ENCODE measurements at places on chromosomes 12 and 14. TPM values are rescaled to one million over a fixed set of nuclear protein-coding genes. Genes with fewer than 3 reads are reported as not detected.

STYK1 gene
- total RNA-seq, result not detected

MUCL1 gene
- not detected for total RNA-seq

FLVCR2 gene
- 3.2 TPM for total RNA-seq

C12orf50 gene
- 0.11 TPM for total RNA-seq

PRKD1 gene
- not detected for total RNA-seq

TESPA1 gene
- 107 TPM for total RNA-seq

ALX1 gene
- not detected for total RNA-seq

NID2 gene
- not detected for total RNA-seq

GPR65 gene
- 14.0 TPM for total RNA-seq

SERPINA10 gene
- not detected for total RNA-seq

LHX5 gene
- not detected for total RNA-seq

OR6C74 gene
- total RNA-seq, result not detected

DNA sequence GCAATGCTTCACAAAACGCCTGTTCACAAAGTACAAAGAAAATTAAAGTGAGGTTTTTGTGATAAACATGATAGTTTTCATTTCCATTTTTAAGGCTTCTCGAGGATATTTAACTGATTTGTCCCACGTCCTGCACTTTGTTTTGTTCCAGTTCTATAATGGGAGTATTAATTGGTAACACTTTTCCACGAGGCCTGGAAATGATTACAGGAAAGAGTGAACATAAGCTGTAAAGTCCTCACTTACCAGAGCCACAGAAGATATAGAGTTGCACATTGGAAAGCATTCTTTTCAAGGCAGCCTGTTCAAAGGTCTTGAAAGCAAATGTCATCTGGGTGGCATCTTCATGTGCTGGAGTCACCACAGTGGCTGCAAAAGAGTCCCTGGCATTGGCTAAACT is 1236.6 kb downstream of the BCL11B start:
- H3K4me3 ChIP-seq, result no peak overlapping the region
- no peaks in the 10 kb centered on the region for H3K36me3 ChIP-seq
- no peaks in the 10 kb centered on the region for H3K27me3 ChIP-seq
- no peak overlapping the region for H3K27ac ChIP-seq

- H3K4me3 ChIP-seq, result no peak overlapping the region
- no peaks in the 10 kb centered on the region for H3K36me3 ChIP-seq
- peaks cover 8% of the 10 kb centered on the region for H3K4me1 ChIP-seq
- no peak overlapping the region for H3K27ac ChIP-seq
- DNase-seq, result peak; percentile 71
Measured at GRCh38 chr12:5034603-5035002, 9.1 kb upstream of the KCNA5 start.

GRCh38 chr14:88364710-88365413 is 20.6 kb upstream of the SPATA7 start:
- H3K36me3 ChIP-seq, result no peaks in the 10 kb centered on the region
- peaks cover 9% of the 10 kb centered on the region for H3K27me3 ChIP-seq

- no peak for DNase-seq
- H3K4me3 ChIP-seq, result no peak overlapping the region
- no peak overlapping the region for H3K27ac ChIP-seq
Measured at GRCh38 chr12:84822525-84822924, 90.1 kb downstream of the SLC6A15 start.

DNA sequence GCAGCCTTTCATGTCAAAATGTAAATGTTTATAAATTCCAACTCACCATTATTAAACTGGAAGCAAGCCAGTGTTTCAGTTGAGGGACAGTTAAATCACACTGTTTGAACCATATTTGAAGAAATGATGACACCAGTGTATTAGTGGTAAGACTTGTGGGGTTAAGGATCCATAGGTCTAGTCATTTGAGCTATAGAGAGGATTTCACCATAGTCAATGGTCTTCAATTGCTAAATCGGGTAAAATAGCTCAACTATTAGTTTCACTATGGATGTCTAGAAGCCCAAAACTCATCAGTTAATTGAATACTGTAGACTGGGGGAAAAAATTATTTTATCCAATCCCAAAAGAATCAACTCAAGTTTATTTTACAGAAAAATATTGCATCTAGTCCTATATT is 659.1 kb downstream of the NRXN3 start:
- H3K27ac ChIP-seq, result no peak overlapping the region
- peaks cover 7% of the 10 kb centered on the region for H3K27me3 ChIP-seq
- H3K4me1 ChIP-seq, result no peaks in the 10 kb centered on the region
- no peaks in the 10 kb centered on the region for H3K36me3 ChIP-seq
- DNase-seq, result no peak

DNA sequence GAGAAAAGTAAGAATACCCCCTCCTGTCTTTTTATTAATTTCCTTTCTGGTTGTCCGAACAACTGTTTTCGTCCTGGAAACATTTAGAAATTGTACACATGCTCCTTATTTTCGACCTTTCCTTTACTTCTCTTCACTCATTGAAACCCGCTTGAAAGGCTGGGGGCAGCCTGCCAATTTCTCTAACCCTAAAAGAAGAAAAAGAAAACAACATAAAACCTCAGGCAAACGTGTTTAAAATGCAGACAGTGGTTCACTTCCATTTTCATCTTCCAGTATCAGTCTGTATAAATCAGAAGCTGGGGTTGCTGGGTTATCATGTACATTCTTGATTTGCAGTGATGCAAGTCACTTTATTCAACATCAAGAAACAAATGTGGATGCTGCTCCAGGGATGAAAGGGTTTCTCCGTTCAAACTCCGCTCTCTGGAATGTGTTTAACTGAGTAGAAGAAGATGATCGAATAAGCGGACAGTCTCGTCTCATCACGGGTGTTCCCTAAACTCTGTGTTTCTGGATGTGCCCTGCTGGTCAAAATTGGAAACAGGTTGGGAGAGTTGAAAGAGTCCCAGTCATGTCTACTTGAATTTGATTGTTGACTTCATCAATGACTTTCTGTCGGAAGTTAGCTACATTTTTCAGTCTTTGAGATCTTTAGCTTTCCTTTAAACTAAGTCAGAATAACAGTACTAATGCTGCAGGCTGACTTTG is 1042.2 kb downstream of the BCL11B start:
- H3K27me3 ChIP-seq, result no peaks in the 10 kb centered on the region
- peak; percentile 32 for DNase-seq
- peaks cover 89% of the 10 kb centered on the region for H3K4me1 ChIP-seq
- peak overlapping the region; percentile 73 for H3K4me3 ChIP-seq
- H3K27ac ChIP-seq, result peak overlapping the region; percentile 98

DNA sequence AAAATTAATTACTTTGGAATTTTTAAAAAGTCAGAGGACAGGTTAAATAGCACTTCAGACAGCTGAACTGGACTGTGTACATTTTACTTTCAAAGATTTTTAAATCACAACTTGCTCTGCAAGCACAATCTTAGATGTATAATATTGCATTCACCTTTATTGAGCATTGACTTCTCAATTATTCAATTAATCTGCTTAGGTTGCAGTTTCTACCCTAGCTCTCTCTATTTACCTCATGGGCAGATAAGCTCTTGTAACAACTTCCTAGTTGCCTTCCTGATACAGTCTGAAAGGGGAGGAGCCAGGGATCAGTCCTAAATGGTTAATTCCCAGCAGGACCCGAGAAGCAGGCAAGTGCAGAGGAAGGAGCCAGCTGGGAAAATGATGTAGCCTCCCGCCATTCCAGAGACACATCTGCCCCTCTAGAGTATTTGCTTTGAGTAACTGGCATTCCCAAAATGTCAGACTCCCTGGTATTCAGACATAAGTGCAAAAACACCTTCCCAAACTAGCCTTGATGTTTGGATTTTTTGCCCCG is 302.8 kb downstream of the GALC start:
- H3K4me3 ChIP-seq, result no peak overlapping the region
- peaks cover 8% of the 10 kb centered on the region for H3K27me3 ChIP-seq
- H3K27ac ChIP-seq, result no peak overlapping the region
- H3K4me1 ChIP-seq, result no peaks in the 10 kb centered on the region
- H3K36me3 ChIP-seq, result no peaks in the 10 kb centered on the region
- no peak for DNase-seq

GRCh38 chr12:69055706-69056105 is 122.7 kb upstream of the CPM start:
- peaks cover 2% of the 10 kb centered on the region for H3K36me3 ChIP-seq
- no peak overlapping the region for H3K4me3 ChIP-seq
- peaks cover 45% of the 10 kb centered on the region for H3K4me1 ChIP-seq
- no peak for DNase-seq
- no peak overlapping the region for H3K27ac ChIP-seq
- peaks cover 14% of the 10 kb centered on the region for H3K27me3 ChIP-seq

DNA sequence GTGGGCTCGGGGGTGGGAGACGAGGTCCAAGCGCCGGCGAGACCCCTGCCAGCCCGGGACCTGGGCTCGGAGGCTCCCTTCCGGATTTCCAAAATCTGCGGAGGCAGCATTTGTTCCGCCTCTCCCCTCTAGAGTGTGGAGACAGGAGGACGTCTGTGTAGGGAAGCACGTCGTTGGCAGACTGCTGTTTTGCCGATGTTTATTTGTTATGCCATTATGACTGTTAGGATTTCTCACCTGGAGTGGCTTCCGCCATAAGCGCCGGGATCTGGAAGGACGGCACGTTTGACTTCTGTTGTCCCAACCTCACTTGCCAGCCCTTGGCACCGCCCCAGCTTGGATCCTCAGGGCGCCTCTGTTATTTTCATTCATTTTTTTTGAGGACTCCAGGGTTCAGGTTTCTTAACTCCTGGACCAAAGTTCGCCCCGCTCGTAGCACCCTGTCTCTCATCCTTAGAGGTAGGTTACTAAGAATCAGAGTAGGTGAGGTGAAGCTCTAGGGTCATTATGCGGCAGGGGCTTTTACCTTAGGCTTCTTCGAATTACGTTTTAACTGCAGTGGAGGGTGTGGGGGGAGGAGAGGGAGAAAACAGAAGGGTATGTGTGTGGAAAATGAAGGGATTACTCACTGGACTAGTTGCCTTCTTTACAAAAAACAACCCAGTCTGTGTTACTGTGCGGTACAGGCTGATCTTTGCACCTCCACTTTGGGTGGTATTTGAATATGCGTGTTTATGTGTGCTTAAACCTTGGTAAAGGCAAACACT is 547 bp upstream of the PYGL start:
- H3K27ac ChIP-seq, result no peak overlapping the region
- DNase-seq, result peak; percentile 32
- H3K4me1 ChIP-seq, result peaks cover 13% of the 10 kb centered on the region
- no peaks in the 10 kb centered on the region for H3K36me3 ChIP-seq
- H3K4me3 ChIP-seq, result peak overlapping the region; percentile 70

DNA sequence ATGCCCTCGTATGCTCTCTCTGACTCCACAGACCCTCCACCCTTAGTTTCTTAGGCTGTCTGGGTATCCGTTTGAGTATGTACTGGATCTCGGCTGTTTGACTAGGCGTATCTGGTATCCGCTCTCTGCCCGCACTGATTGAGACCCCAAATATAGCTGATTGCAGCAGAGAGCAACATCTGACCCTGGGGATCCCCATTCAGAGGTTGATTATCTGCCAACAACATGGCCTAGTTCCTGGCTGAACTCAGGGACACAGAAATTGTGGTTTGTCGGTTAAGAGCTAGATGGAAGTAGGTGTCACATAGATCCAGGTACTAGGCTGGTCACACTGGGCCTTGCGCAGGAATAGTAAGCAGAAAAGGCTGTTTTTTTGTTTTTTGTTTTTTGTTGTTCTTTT is 359.9 kb downstream of the FUT8 start:
- H3K4me1 ChIP-seq, result no peaks in the 10 kb centered on the region
- no peaks in the 10 kb centered on the region for H3K36me3 ChIP-seq
- DNase-seq, result no peak
- H3K27me3 ChIP-seq, result no peaks in the 10 kb centered on the region

- H3K27me3 ChIP-seq, result no peaks in the 10 kb centered on the region
- no peak overlapping the region for H3K27ac ChIP-seq
- peaks cover 3% of the 10 kb centered on the region for H3K36me3 ChIP-seq
- DNase-seq, result no peak
- no peaks in the 10 kb centered on the region for H3K4me1 ChIP-seq
- H3K4me3 ChIP-seq, result no peak overlapping the region
Measured at GRCh38 chr12:94182986-94183707, 34.8 kb downstream of the PLXNC1 start.

- H3K36me3 ChIP-seq, result no peaks in the 10 kb centered on the region
- no peaks in the 10 kb centered on the region for H3K27me3 ChIP-seq
- no peak for DNase-seq
Measured at GRCh38 chr12:115357681-115358080, 673.7 kb upstream of the TBX3 start.

GRCh38 chr12:16605642-16606116 is 283 bp downstream of the LMO3 start:
- no peak overlapping the region for H3K27ac ChIP-seq
- peaks cover 51% of the 10 kb centered on the region for H3K27me3 ChIP-seq
- no peak overlapping the region for H3K4me3 ChIP-seq
- DNase-seq, result no peak
- peaks cover 2% of the 10 kb centered on the region for H3K36me3 ChIP-seq

- H3K27ac ChIP-seq, result no peak overlapping the region
- H3K36me3 ChIP-seq, result no peaks in the 10 kb centered on the region
- no peaks in the 10 kb centered on the region for H3K4me1 ChIP-seq
- no peak overlapping the region for H3K4me3 ChIP-seq
Measured at GRCh38 chr12:90839346-90839745, 115.6 kb downstream of the CCER1 start.

- H3K27ac ChIP-seq, result no peak overlapping the region
- peak overlapping the region; percentile 66 for H3K4me3 ChIP-seq
- H3K36me3 ChIP-seq, result no peaks in the 10 kb centered on the region
- peaks cover 51% of the 10 kb centered on the region for H3K27me3 ChIP-seq
Measured at GRCh38 chr12:31589598-31589903, 1.4 kb downstream of the DENND5B start.

GRCh38 chr12:26823390-26823789 is 9.6 kb downstream of the ITPR2 start:
- no peak for DNase-seq
- no peak overlapping the region for H3K27ac ChIP-seq
- peaks cover 10% of the 10 kb centered on the region for H3K36me3 ChIP-seq
- no peak overlapping the region for H3K4me3 ChIP-seq
- no peaks in the 10 kb centered on the region for H3K27me3 ChIP-seq
- peaks cover 45% of the 10 kb centered on the region for H3K4me1 ChIP-seq

- no peak overlapping the region for H3K4me3 ChIP-seq
- H3K36me3 ChIP-seq, result no peaks in the 10 kb centered on the region
- H3K27me3 ChIP-seq, result no peaks in the 10 kb centered on the region
- H3K27ac ChIP-seq, result no peak overlapping the region
Measured at GRCh38 chr12:1474574-1475153, 119.7 kb downstream of the FBXL14 start.

GRCh38 chr12:91529829-91530228 is 347.2 kb upstream of the DCN start:
- H3K27me3 ChIP-seq, result no peaks in the 10 kb centered on the region
- H3K27ac ChIP-seq, result no peak overlapping the region
- H3K4me3 ChIP-seq, result no peak overlapping the region
